Cortex of kidney (tissue), 1 donor: ENCODE measurements at places on chromosomes 7 and 10.

DNA sequence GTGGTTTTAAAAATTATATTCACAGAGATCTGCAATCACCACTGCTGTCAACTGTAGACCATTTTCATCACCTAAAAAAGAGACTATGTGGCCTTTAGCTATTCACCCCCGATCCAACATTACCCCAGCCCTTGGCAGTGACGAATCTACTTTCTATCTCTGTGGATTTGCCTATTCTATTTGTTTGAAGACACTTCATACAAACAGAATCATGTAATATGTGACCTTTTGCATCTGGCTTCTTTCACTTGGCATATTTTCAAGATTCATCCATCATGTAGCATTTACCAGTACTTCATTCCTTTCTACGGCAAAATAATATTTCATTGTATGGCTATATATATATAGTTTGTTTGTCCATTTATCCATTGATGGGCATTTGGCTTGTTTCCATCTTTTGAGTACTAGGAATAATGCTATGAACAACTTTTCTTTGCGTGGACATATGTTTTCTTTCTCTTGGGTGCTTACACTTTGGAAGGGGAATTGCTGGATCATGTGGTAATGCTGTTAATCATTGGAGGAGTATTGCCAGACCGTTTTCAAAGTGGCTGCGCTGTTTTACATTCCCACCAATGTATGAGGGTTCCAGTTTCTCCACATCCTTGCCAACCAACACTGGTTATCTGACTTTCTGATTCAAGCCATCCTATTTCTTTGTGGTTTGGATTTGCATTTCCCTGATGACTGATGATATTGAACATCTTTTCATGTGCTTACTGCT is 22.3 kb downstream of the ADAMTS14 start:
- no peak for DNase-seq

- no peak for DNase-seq
Measured at GRCh38 chr7:81120111-81120510, 201.3 kb upstream of the SEMA3C start.

DNA sequence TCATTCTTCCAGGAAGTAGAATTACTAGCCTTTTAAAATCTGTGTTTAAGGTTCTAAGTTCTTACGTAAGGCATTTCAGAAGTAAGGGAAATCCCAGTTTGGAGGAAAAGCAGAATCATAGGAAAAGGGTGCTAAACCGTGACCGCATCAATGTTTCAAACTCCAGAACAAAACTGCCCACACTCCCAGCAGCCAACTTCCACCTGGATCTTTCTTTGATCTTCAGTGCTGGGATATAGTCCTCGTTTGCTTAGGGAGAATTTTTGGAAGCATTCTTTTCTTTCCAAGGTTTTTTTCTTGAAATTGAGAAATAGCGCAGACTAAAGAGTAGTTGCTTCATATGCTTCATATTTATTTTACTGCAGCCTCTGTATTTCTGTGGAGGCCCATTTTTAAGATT is 8.9 kb downstream of the PROSER2 start:
- no peak for DNase-seq

DNA sequence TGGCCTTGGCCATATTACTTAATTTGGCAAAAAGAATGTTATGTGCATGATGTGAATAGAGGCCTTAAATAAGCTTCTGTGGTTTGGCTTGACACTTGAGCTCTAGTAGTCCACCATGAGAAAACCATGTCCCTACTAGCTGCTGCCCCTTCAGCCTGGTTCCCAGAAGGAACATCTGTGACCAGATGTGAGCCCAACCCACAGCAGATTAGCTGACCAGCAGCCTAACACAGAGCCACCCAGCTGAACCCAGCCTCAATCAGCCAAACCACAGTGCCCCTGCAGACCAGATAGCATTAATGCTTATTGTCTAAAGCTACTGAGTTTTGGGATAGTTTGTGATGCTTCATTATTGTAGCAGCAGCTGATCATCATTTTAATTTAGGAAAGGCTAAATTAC is 16.6 kb downstream of the JAZF1 start:
- no peak for DNase-seq

- DNase-seq: no peak
Measured at GRCh38 chr10:8174762-8175161, 120.3 kb downstream of the GATA3 start.

GRCh38 chr10:6074489-6075301 is 12.5 kb upstream of the IL2RA start:
- DNase-seq: no peak

DNA sequence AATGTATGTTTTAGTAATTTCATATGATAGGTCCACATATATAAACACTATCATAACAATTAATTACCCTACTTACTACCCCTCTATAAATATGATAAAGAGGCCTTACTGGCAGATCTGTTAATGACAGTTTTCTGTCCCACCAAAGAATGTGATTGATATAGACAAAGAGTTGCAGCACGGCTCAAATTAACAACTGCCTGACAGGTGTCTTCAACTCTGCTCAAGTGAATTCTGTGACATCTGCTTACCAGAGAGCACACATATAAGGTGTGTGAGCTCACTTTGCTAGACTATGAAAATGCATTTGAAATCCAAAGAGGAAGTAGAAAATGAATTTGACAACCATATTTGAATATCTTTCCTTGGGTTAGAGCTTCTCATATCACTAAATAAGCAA is 36.6 kb downstream of the CACNA2D1 start:
- no peak for DNase-seq

DNA sequence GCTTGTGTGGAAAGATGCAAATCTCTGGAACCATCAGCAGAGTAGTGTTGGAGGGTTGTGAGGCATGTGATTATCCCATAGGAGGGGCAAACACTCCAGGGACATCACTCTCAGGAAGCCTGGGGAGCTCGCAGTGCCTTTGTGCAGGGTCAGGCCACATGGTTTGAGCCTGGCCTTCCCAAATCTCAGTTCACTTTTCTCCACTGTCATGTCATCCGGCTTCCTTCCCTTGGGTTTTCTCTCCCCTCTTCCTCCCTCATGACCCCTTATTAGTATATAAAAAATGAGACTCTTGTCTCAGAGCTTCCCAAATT is 20.4 kb downstream of the TSPAN14 start:
- no peak for DNase-seq

DNA sequence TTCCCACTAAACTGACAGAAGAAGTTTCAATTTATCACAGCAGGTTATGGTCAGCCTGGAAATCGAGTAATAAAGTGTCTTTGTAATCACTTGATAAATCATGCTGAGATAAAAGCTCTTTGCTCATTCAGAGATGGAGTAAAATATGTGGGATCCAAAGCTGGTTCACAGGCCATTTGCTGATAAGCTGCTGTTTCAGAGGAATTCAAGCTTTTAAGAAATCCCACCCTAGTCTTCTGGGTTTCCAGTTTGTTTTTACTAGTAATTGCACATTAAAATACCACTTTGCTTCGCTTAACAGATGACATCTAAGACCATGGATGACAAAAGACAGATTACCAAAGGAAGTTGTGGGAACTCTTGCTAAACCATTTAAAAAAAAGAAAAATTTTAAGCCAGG is 37.4 kb upstream of the CDK6 start:
- no peak for DNase-seq

DNA sequence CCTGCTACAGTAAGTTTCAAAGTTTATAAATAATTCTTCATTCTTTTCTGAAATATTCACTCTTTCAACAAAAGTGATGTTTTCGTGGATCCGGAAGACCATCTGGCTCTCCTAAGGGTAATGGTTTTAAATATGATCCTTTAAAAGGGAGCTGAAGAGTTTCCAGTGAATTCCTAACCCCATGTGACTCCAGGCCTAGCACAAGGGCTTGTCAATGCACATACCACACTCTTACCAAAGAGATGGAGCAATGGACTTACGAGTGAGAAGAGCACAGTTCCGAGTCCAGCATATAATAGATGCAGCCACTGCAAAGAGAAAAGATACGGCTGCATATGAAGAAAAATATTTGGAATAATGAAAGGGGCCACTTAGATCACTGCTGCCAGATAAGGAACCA is 32.1 kb upstream of the GATAD1 start:
- DNase-seq: no peak
